ENCODE measurements at places on chromosomes 1 and 21. TPM values are rescaled to one million over a fixed set of nuclear protein-coding genes. Genes with fewer than 3 reads are reported as not detected.

FAM110D gene
- 0.46 TPM for total RNA-seq

KCND3 gene
- 0.15 TPM for total RNA-seq

USP21 gene
- total RNA-seq: 18.4 TPM

NAXE gene
- 96.6 TPM for total RNA-seq

NDUFS2 gene
- total RNA-seq: 84.5 TPM

GNG4 gene
- total RNA-seq: 32.2 TPM

CACNA1E gene
- 0.46 TPM for total RNA-seq

OLFML3 gene
- 171 TPM for total RNA-seq

FAM151A gene
- total RNA-seq: not detected

C1orf216 gene
- total RNA-seq: 11.7 TPM

PER3 gene
- total RNA-seq: 9.3 TPM

FCER1A gene
- total RNA-seq: not detected

Measured in H9 (cell line).